H9 (cell line): ENCODE measurements at places on chromosomes 12 and 14.
A peak's percentile ranks its signal among the peaks of the same experiment; 100 is the strongest.

GRCh38 chr12:114769634-114770033, 85.7 kb upstream of the TBX3 start:
- DNase-seq, result no peak

GRCh38 chr12:92030618-92031017, 115.0 kb downstream of the BTG1 start:
- no peak for DNase-seq

DNA sequence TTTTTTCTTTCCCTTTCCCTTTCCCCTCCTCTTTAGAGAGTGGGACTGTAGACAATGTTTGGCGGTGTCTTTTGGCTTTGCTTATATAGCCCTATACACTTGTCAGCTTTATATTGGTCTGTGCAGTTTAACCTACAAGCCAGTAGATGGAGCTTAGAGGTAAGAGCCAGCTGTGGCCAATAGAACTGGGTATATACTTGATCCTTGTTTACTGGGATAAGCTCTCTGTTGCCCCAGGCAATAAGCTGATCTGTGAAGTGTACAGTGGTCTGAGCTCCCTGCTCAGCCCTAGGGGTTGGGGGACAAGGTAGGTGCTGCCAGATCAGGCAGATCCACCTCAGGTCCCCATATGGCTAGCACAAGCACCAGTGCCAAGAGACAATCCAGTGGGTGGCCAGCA, 434.1 kb downstream of the NOVA1 start:
- DNase-seq, result peak; percentile 52

DNA sequence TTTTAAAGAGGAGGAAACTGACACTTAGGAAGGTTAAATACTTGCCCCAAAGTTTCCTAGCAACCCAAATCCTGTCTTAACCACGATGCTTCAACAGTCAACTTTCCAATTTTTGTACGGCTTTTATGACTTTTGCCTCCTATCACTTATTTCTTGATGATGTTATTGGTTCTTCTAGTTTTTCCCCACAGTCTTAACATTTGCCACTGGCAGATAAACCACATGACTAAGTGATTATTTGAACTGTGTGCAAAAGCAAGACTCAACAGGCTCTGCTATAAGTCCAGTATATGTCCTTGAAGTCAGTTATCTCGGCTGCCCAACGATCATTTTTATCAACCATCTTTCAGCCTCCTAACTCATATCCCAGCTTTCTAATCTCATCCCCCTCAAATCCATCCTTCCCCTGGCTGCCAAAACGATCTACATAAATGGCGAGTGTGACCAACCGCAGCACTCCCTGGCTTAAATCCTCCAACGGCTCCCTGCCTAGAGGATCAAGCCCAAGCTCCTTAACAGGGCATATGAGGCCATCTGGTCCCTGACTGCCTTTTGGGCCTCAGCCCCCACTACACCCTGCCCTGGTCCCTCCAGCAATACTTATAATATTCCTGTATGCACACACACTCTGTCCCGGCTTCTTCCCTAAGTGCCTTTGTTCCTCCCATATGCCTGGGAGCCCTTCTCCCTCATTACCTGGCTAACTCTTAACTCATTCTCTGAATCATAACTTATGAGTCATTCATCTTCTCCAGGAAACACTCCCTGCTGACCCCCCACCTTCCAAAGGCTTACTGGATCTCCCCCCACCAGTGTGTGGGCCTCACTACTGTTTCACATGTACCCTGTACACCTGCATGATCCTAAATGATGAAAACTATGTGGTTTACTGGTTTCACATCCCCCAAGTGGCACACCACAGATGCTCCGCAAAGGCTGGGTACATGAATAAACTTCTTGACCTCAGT, 8.8 kb downstream of the VPS37B start:
- no peak for DNase-seq

- no peak for DNase-seq
Measured at GRCh38 chr12:92324849-92325500, 179.3 kb upstream of the BTG1 start.

GRCh38 chr14:72560331-72560730, 333.6 kb downstream of the DPF3 start:
- DNase-seq, result no peak

DNA sequence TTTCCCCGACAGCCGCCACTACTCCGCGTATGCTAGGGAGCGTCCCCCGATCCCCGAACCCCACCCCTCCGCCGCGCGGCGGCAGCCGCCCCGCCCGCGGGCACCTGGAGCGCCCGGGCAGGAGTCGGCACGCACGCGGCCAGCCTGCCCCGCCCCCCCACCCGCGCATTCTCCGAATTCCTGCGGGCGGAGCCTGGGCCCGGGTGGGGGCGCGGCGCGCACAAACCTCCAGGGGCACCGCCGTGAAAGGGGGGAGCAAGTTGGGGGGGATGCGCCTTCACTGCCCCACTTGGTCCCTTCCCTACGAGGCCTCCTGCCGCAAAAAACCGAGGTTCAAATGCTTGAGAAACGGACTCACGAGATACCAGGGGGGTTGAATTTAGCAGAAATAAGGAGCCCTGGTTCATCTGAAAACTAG, 1.7 kb downstream of the AJUBA start:
- peak; percentile 60 for DNase-seq

GRCh38 chr12:30296486-30296885, 399.2 kb downstream of the IPO8 start:
- no peak for DNase-seq

GRCh38 chr14:81164167-81164774, 56.5 kb downstream of the GTF2A1 start:
- DNase-seq, result peak; percentile 91

- DNase-seq, result no peak
Measured at GRCh38 chr12:52202361-52203078, 10.7 kb upstream of the KRT80 start.

- DNase-seq, result no peak
Measured at GRCh38 chr12:11882301-11883019, 188.3 kb upstream of the BCL2L14 start.

DNA sequence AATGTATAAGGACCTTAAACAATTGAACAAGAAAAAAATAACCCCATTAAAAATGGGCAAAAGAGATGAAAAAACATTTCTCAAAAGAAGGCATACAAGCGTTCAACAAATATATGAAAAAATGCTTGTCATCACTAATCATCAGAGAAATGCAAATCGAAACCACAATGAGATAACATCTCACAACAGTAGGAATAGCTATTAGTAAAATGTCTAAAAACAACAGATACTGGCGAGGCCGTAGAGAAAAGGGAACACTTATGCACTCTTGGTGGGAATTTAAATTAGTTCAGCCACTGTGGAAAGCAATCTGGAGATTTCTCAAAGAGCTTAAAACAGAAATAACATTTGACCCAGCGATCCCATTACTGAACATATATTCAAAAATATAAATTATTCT, 769.8 kb upstream of the MGAT4C start:
- DNase-seq, result no peak

DNA sequence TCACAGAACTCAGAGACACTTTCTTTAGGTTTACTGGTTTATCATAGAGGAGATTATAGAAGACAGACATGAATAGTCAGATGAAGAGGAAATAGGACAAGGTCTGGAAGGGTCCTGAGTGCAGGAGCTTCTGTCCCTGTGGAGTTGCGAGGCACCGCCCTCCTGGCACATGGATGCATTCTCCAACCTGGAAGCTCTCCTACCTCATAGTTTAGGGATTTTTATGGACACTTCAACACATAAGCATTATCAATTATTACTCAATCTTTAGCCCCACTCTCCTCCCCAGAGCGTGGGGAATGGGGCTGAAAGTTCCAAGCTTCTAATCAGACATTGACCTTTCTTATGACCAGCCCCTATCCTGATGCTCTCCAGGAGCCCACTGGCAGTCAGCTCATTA, 12.6 kb upstream of the KRT7 start:
- no peak for DNase-seq

GRCh38 chr12:13085968-13086686, 17.3 kb downstream of the GSG1 start:
- DNase-seq, result no peak

DNA sequence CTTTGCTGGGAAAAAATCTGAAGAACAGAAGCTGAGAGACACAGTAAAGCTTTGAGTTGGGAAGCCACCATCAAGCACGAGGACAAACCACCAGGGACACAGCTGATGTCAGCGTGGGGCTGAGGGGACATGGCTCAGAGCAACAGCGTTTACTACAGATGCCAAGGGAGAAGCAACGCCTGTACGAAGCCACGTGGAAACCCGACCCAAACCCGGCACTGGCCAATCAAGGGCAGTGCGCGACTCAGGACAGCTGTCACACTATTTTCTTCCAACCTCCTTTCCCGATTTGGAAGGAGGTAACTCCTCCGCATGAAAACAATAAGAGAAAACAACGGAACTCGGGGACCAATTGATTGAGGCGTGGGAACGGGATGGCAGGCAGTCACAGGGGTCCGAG, 20.2 kb upstream of the CHGA start:
- DNase-seq, result peak; percentile 57

- peak; percentile 72 for DNase-seq
Measured at GRCh38 chr12:81329085-81329484, 251.2 kb downstream of the ACSS3 start.

GRCh38 chr12:59698600-59698999, 102.8 kb downstream of the SLC16A7 start:
- DNase-seq, result no peak

DNA sequence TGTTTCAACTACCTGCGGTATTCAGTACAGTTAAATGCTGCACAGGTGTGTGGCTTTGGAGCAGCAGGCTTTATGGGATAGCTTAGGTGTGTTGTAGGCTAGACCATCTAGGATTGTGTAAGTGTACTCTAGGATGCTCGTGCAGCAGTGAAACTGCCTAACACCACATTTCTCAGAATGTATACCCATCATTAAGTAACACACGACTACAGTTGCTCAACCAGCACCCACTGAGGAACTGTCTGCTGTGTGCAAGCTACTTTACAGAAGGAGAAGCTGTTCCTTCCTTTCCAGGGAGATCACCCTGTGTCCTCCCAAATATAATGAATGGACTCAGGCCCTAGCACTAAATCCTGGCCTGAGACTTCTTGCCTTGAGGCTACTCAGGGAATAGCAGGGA, 94.8 kb downstream of the SLC24A4 start:
- no peak for DNase-seq

DNA sequence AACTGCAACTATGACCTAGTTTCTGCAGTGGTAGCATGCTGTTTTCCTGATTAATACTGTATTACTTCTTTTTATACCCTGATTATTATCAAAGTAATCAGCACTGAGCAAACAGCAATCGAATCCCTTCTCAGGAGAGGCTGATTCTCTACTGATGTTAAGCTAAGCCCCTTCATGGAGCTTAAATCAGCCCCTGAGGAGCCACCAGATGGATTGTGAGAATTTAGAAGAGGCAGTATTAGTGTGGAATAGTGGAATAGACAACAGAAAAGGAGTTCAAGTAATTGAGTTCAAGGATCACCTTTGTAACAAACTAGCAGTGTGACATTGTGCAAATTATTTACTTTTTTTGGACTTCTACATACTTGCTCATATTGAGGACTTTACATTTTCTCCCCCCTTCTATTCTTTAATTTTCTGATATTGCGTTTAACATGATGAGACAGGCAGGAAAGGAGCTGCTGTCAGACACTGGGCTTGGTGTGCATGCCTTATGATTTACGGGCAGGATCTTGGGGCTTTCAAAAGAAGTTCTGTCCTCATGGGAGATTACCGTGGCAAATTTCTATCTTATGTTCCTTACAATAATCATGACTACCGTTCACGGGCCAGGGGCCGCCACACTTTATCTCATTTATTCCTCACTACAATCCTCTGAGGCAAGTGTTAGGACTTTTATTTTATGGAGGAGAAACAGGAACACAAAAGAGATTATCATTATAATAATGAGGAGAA, 68.0 kb downstream of the PTPRR start:
- no peak for DNase-seq

DNA sequence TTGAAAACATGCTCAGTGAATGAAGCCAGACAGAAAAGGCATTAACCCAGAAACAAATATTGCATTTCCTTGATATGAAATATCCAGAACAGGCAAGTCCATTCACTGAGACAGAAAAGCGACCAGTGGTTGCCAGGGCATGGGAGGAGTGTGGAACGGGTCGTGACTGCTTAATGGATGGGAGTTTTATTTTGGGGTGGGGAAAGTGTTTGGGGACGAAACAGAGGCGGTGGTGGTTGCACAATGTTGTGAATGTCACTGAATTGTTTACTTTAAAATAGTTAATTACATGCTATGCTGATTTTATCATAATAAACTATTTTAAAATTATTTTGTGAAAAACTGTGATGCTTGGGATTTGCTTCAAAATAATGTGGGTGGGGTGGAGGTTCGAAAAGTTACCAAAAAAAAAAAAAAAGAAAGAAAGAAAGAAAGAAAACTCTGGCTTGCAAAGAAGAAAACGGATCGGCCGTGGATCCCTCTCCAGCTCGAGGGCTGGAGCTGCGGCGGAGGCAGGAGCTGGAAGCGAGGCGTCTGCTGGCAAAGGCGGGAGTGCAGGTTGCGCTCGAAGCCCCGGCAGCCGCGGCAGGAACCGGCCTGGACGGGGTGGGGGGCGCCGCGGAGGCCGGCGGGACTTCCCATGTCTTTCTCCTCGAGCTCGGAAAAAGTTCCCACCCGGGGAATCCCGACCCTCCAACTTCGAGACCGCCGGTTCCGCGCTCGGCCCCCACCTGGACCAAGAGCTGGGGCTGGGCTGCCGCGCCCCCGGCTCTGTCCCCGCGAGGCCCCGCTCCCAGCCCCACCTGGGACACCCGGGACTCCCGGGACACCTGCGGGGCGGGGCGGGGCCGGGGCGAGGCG, 524 bp upstream of the P2RX2 start:
- peak; percentile 71 for DNase-seq

- no peak for DNase-seq
Measured at GRCh38 chr12:104501115-104501514, 44.4 kb downstream of the CHST11 start.

DNA sequence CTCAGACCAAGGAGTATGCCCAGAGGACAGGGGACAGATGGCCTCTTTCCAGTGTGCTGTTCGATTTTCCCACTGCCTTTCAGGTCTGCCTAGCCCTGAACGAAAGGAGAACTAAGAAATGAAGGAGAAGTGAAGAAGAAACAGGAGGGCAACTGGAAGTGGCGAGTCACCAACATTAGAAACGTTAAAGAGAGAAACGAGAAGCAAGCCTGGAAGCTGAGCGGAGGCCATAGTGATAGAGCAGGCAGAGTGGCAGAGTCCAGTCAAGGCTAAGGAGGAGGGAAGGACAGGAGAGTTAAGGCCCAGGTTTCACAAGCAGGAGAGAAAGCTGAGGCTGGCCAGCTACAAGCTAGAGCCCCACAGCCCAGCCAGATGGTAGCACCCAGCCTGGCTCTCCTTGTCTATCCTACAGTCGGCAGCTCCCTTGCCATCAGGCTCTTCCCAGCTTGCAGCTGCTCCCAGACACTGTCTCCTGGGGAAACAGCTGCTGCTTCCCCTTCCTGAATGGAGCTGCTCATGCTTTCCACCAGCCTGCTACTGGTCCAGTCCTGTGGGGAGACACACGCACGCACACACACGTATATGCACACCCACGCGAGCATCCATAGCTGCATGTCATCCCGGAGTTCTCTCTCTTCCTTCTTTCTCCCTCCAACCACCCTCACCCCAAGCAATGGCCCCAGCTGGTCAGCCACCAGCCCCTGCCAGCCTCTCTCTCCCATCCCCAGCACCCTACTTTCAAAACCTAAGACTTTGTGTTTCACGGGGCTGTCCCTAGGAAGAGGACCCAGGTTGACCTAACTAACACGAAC, 139.7 kb upstream of the CCND2 start:
- peak; percentile 73 for DNase-seq

- no peak for DNase-seq
Measured at GRCh38 chr12:18375131-18375530, 113.8 kb downstream of the PIK3C2G start.

GRCh38 chr12:58293308-58293982, 352.1 kb downstream of the ATP23 start:
- DNase-seq, result no peak
